ENCODE measurements at places on chromosomes 7 and 10.

DNA sequence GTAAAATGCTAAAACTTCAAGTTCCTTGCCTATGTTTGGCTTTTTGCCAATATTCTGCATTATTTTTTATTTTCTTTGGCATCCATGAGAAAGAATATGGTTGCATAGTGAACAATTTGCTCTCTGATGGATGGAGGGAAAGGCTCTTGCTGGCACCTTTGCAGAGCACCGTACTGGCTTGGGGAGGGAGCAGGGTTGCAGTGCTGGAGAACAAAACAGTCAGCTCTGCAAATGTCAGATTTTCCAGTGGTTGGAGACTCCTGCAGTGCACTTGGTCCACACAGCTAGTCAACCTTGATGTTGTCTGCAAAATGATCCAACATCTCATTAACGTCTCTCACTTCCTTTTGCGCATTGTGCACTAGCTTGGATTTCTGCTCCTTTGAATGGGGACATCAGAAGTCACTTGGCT, 100.8 kb downstream of the ANLN start:
- no peak for DNase-seq

- DNase-seq: no peak
These were observed 91.2 kb upstream of the AHR start for GRCh38 chr7:17207220-17207619.

DNA sequence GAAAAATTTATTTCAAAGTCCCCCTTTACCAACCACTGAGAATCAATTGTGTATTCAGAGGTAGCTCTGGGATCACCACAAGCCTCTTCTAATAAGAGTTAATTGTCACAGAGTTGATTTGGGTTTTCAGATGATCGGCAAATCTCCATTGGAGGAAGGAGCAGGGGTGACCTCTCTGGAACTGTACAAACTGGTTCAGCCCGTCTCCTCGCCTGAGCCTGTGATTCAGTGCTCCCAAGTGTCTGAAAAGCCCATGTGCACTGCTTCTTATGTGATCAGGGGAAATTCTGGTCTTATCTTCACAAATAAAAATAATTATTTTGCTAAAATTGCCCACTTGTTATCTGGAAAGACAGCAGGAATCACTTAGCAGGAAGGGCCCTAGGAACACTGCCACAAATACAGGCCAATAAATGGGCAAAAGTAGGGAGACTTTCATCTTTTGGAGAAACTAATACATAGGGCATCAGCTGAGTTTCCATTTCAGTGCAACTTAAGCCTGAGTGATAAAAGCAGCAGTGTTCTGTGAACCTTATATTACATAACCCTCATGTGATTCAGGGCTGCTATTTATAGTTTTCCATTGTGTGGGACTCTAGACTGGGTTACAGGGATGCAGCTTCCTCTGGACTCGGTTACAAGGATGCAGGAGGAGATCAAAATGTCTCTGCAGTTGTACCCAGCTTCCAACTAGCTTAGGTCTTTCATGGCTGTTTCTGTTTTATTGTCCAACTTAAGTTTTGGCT, 32.3 kb downstream of the CDK1 start:
- DNase-seq: no peak

DNA sequence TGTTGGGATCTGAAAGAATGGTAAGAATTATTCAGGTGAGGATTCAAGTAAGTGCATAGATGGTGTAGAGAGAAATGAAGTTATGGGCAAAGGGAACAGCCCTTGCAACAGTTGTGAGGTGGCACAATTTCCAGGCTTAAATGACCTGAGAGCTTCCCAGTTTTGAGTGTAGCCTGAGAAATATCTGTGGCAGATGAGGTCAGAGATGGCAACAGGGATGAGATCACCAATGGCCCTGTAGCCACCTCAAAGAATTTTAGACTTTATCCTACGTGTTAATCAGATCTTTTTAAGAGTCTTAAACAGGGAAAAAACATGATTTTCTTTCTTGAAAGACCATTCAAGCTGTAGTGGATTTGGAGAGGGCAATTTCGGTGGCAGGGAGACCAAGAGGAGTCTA, 1.9 kb upstream of the NRF1 start:
- no peak for DNase-seq

GRCh38 chr10:126701526-126701925, 31.0 kb upstream of the C10orf90 start:
- peak; percentile 53 for DNase-seq

DNA sequence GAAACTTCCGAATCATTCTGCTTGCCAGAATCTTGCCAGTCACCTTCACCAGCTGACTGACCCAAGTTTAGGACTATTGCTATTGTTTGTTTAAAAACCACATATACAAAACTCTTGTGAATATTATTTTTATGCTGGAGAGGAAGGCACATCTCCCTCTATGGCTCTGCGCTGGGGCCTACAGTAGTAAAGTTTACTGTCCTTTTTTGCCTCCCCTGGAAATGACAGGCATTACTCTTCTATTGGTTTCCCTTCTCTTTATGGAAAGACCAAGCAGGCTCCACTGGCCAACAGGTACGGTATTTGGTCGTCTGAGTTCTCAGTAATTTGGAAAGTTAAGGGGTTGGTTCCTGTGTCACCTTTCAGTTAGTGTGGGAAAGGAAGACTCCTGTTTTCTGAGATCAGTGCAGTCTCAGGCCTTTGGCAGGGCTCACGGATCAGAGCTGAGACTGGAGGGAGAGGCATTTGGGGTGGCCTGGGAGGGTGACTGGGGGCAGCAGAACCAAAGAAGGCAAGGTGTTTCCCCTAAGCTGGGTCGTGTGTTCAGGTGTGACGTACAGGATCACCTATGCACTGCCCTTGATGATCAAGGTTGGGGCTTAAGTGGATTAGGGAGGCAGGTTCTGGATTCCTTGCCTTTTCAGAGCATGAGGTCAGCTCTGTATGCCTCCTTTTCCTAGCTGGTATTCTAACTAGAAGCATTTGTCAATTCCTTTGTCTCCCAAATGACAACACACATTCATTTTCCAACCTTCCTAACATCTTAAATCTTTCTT, 16.0 kb upstream of the KIF5B start:
- DNase-seq: no peak

DNA sequence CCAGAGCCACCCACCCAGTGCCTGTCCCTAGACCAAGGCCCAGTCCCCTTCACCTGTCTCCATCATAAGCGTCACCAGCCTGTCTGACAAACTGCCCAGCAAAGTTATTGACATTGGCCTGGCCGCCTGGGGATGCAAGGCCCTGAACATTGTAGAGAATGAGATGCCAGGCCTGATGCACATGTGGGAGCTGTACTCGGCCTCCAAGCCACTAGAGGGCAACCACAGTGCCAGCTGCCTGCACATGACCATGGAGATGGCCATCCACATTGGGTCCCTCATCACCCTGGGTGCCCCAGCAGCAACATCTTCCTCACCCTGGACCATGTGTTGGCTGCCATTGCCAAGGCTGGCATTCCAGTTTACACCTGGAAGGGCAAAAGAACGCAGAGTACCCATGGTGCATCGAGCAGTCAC, 63.7 kb upstream of the ANTXRL start:
- DNase-seq: no peak

Data from NCI-H146 (cell line).